ENCODE measurements at places on chromosomes 6 and 20.

DNA sequence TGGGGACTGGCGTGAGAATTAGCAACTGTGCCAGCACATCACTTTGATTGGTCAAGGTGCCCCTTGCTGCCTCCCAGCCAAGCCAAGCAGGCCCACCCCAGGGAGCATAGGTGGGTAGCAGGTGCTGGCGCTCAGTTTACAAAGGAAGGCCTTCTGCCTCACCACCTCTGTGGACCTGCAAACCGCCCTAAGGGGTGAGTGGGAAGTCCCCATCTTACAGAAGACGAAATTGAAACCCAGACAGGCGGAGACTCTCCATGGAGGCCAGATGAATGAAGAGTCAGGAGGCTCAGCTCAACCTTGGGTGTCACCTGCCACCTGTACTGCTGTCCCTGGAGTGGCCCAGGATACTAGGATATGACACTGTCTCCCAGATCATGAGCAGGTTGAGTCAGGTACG, 21.5 kb upstream of the MAS1L start:
- DNase-seq, result peak; percentile 10

GRCh38 chr6:128883906-128884305, 968 bp downstream of the LAMA2 start:
- no peak for DNase-seq

DNA sequence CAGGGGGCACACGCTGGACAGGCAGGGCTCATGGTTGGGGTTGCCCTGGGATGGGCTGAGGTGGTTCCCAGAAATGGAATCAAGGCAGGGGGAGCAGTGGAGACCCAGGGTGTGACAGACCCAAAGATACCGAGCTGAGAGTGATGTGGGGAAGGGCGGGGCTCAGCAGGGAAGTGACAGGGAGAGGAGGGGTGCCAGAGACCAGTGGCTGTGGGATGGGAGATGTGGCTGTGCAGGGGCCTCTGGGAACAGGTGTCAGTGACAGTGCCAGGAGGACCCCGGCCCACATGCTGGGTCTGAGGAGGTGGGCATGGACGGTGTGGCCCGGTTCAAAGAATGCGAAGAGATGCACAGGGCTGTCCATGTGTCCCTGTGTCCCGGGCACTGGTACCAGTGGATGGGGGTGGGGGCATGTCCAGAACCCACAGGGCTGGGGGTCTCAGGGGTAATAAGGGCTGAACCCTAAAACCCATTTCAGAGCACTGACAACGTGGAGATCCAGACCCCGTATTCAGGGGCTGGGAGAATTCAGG, 1.0 kb downstream of the CABLES2 start:
- no peak for DNase-seq

- DNase-seq, result no peak
Measured at GRCh38 chr6:90432041-90432775, 135.6 kb upstream of the BACH2 start.

DNA sequence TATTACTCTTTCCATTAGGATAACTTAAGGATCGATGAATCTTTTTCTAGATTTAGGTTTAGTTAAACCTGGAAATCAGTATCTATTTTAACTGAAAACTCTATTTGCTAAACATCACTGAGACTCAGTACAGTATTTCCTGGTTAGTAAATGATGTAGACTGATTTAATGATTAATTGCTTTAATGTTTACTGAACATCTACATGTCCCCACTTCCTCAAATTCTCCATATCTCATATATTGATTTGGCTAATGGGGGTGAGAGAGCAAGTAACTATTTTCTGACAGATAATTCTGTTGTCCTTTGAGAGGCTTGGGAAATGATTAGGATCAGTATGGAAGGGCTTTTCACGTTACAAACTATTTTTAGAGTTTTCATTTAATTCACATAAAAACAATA, 10.3 kb downstream of the MKKS start:
- no peak for DNase-seq

DNA sequence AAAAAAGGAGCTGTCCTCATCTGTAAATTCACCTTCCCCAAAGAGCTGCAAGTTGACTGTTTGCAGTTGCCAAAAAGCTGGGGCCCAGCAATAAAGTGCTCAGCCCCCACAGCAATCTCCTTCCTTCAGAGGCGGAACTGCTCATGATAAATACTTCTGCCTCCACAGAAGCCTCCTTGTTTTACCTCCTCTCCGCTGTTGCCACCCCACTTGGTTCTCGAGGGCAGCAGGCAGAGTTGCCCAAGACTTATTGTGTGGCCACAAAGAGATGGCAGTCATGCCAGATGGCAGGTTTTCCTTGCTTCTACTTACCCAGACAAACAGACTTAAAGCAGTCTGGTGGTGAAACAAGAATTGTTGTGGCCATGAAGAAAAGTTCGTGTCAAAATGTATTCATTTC, 66.3 kb downstream of the SLX4IP start:
- peak; percentile 30 for DNase-seq

- DNase-seq, result peak; percentile 23
Measured at GRCh38 chr6:33251395-33252012, 20.2 kb downstream of the VPS52 start.

DNA sequence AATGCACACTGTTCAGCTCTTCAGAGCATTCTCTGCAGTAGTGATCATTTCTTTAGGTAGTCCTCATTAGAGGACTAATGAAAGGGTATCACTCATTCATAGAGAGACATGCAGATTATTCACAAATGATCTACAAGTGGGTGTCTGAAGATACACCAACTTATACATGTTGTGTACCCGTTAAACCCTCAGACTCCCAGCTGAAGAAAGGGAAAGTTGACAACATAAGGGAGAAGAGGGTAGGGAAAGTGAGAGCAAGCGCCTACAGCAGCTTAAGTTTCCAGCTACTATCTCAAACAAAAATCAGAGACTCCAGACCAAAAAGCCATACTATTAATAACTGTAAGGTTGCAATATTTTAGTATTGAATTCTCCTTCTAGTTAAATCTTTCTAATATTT, 37.1 kb downstream of the FAXC start:
- no peak for DNase-seq

DNA sequence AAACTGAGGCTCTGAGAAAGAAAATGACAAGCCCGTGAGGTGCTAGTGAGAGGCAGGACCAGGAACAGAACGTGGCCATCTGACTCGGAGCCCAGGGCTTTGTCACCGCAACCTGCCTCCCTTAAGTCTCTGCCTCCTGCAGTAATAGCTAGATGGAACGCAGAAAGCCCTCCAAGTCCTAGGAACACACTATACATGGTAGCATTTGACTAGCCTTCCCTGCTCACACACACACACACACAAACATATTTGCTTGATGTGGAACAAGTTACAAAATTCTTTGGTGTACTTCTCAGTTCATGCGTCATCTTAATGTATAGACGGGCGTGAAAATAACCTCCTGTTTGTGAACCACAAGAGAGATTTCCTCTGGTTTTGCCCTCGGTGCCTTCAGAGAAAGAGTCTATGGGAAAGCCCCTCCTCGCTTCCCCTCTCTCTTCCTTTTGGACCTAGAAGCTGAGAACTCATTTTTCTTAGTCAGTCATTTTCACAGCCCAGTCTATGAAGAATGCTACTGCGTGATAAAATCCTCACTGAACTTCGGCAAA, 38.8 kb downstream of the C6orf52 start:
- peak; percentile 66 for DNase-seq

- DNase-seq, result no peak
Measured at GRCh38 chr6:170584954-170585498, 589 bp upstream of the PDCD2 start.

DNA sequence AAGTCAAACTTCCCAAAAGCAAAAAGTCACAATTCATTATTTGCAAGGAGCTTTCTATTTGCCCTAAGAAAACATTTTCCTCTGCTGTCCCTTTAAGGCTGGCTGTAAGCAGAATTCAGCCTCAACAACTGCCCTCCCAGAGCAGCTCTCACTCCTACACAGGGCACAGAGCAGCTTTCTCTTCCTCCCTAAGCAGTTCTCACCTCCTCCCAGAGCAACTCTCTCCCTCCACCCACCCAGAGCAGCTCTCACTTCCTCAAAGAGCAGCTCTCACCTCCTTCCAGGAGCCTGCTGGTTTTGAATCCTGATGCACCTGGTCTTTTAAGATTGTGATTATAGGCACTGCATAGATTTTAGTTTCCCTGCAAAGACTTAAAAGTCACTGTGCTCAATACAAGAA, 120.6 kb upstream of the TMEM181 start:
- DNase-seq, result no peak

DNA sequence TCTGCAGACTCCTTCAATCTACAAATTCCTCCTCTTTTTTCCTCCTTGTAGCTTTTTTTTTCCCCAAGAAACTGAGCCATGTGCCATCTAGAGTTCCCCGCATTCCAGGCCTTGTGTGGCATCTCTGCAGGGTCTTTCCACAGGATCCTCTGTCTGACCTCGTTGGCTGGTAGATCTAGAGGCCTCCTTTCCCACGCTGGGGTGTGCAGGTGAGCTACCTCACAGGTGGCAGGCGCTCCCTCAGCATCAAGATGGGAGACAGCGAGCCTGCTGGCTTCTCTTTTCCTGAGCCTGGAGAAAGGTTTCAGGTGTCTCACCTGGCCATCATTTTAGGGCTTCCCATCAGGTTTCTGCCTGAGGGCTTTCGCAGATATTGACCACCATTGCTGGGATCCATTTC, 9.6 kb upstream of the NELFCD start:
- DNase-seq, result no peak

- DNase-seq, result no peak
Measured at GRCh38 chr20:2133318-2134183, 31.9 kb downstream of the STK35 start.

GRCh38 chr6:39407446-39407993, 85.0 kb upstream of the KCNK16 start:
- DNase-seq, result no peak

DNA sequence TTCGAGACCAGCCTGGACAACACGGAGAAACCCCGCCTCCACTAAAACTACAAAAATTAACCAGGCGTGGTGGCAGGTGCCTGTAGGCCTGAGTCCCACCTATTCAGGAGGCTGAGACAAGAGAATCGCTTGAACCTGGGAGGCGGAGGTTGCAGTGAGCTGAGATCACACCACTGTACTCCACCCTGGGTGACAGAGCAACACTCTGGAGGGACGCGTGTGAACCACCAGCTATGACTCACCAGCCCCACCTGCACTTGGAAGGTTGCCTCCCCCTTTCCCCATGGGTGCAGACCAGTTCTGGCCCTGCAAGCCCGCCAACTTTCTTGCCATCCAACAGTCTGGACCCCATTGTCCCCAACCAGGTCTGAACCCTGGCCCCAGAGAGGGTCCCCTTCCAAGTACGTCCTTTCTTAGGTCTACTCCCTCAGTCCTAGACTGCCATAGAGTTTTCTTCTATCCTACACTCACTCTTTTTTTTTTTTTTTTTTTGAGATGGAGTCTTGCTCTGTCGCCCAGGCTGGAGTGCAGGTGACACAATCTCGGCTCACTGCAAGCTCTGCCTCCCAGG, 29.2 kb downstream of the ATP9A start:
- DNase-seq, result no peak
